ENCODE measurements at places on chromosomes 4 and X. TPM values are rescaled to one million over a fixed set of nuclear protein-coding genes. Genes with fewer than 3 reads are reported as not detected.

DNA sequence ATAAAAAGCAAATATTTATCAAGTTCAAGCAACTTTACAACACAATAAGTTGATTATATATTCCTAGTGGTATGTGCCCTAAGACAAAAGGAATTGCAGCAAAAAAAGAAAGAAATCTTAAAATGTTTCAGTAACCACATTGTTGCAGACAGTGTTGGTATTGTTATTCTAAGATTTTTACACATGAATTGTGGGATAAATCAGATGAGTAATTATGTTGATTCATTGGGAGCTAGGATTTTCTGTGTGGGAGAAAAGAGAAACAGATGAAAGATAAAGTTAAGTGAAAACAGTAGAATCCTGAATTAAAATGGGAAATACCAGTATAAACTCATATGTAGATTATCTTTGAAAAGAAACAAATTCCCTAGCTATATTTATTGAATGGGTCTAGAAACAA, 362.4 kb downstream of the PPP3CA start:
- DNase-seq: no peak

GRCh38 chrX:15242899-15243555, 26.9 kb downstream of the ASB9 start:
- DNase-seq: no peak

- DNase-seq: no peak
Observed at GRCh38 chrX:85544609-85545008, 165.1 kb upstream of the POF1B start.

GRCh38 chr4:184787766-184788503, 37.8 kb downstream of the ACSL1 start:
- DNase-seq: no peak

DNA sequence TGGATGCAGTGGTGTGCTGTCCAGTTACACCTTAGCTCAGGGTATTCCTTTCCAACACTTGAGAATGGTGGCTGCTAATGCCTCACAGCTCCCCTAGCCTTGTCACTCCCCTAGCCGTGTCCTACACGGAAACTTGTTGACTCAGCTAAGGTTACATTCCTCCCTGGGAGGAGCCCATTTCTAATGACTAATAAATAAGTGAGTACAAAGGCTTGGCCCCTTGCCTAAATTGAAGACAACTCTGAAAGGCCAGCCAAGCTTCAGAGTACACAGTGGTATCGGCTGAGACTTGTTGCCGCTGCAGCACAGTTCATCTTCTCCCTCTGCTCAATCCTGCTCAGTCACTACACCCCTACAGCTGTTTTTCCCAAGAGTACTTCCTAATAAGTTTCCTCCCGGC, 21.2 kb upstream of the SLC25A31 start:
- DNase-seq: no peak

DNA sequence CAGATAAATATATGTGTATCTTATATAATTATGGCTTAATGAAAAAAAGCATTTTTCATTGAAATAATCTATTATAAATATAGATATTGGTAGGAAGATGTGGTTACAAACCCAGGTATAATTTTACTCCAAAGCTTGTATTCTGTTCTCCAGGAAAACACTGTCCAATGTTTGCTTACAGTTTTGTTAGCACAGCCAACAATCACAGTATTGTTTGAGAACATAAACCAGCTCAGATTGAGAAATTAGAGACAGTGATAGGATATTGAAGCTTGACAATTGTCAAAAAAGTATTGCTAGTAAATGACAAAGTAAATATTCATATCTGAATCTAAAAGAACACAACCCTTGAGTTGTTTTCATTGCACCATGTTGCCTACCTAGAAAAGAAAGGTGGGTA, 228.8 kb downstream of the ADGRL3 start:
- no peak for DNase-seq

GRCh38 chrX:10014462-10015354, 47.5 kb downstream of the CLDN34 start:
- peak; percentile 86 for DNase-seq

DNA sequence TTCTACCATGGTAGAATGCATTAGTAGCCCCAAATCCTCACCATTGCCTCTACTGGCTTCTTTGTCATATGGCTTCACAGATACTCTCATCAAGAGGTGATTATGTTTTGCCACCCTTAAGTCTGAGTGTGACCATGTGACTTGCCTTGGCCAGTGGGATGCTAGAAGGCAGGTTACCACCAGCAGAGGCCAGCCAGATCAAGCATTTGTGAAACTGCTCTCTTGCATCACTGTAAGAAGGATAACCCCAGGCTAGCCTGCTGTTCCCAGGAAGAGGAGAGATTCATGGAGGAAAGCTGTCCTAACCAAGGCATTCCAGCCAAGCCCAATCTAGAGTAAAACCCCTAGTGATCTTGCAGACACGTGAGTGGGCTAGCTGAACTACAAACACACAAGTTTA, 46.8 kb downstream of the USP46 start:
- no peak for DNase-seq

GRCh38 chr4:143641361-143641760, 59.1 kb downstream of the FREM3 start:
- DNase-seq: no peak

- no peak for DNase-seq
Observed at GRCh38 chr4:26081795-26082498, 167.9 kb downstream of the SMIM20 start.

DNA sequence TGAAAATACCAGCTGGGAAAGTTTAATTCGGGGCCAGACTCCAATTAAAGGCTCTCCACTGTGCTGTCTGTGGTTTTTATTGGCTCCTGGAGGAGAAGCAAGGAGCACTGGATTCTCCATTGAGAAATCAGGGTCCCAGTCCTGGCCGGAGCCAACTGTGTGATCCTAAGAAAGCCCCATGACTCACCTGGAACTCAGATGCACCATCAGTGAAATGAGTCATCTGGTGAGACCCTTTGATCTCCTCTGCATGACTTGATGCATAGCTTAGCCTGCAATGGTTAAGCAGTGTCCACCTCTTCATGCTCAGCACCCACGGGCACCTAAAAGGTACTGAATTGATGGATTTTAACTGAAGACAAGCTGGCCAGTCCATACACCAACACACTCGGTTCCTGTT, 119.2 kb upstream of the VCX3B start:
- DNase-seq: no peak

GRCh38 chr4:52841682-52842456, 20.2 kb upstream of the RASL11B start:
- no peak for DNase-seq

DNA sequence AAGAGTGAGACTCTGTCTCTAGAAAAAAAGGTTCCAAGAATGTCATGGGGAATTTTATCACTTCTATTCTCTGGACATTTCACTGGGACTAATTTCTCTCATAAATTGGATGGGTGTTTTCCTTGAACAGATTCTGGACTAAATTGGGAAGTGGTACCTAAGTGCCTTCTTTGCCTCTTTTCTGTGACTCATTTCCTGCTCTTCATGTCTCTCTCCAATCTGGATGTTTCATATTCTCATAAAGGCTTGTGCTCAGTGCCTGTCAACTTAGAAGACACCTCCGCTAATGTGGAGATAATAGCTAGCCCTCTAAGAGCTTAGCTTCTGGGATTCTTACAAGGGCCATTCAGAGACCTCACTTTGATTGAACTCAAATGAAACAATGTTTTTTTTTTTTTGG, 38.0 kb upstream of the IGFBP7 start:
- DNase-seq: no peak

GRCh38 chr4:46765465-46765864, 143.6 kb downstream of the COX7B2 start:
- DNase-seq: no peak

DNA sequence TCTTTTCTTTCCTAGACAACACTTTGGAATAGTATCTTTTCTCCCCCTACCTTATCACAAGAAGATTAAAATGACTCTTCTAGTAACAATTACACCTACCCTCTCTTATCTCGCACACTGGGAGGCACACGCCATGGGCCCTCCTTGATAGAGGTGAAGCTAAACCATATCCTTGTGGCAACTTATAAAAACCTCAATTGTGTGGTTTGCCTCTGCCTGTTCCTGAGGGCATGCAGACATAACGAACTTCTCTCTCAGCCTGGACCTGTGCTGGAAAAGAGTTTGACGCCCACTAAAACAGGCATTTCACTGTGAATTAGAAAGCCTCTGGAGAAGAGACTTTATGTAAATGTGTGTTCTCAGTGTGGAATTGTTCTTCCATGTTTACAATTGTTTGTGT, 141.2 kb downstream of the NDST3 start:
- no peak for DNase-seq

GRCh38 chr4:11568511-11568910, 139.8 kb upstream of the HS3ST1 start:
- no peak for DNase-seq

The USO1 gene
- 55.4 TPM for total RNA-seq

The EVC2 gene
- total RNA-seq: 4.5 TPM

The PTPN13 gene
- 79.1 TPM for total RNA-seq

The ENPP6 gene
- total RNA-seq: 0.51 TPM

The CTAG2 gene
- not detected for total RNA-seq

The RHOXF2B gene
- not detected for total RNA-seq

The GPR50 gene
- 2.1 TPM for total RNA-seq

The TRPC5OS gene
- total RNA-seq: not detected

The GPR119 gene
- total RNA-seq: 21.9 TPM
